CD4-positive, alpha-beta T cell treated with Interferon alpha-2 for 1 hour (primary cell): ENCODE measurements at places on chromosomes 13 and 19.

GRCh38 chr19:35178701-35179100 lies 24.2 kb downstream of the FXYD5 start:
- no peak for DNase-seq

- no peak for DNase-seq
These were observed 194.0 kb upstream of the SLITRK1 start for GRCh38 chr13:84076280-84076679.

- DNase-seq, result no peak
These were observed 5.6 kb upstream of the TM9SF2 start for GRCh38 chr13:99495466-99496183.

- no peak for DNase-seq
These were observed 52.0 kb downstream of the DPF1 start for GRCh38 chr19:38172001-38172400.

DNA sequence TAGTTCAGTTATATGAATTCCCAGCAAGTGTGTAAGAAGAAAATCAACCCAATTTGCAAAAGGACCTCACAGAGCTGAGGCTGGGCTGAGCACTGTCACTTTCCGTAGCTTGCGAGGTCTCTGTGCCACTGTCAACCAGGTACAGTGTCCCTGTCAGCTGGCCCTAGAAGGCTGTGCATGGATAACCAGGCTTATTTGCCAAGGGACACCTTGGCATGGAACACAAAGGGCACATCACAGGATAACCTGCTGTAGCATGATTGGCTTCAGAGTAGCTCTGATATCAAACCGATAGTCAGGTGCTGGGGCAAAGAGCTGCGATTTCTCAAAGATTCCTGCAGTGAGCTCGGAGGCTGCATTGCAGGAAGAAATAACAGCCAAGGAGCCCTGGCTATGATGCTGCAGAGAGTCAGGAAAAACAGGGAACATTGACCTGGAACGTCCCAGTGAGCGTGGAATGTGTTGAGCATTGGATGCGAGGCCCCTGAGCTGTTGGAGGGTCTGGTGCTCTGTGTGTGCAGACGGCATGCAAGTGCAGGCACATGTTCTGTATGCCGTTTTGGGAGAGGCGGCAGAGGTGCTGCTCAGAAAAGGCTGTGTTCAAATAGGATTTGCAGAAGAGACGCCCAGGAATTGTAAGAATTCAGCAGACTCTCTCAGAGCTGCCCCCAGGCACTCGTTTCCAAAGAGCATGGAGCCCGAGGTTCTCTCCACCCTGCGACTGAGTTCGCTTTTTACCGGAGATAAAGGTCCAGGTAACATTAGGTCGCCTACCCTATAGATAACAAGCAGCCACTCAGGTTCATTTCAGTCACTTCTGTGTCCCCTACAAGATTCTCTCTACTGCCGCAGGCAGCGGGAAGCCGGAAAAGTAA lies 213.5 kb upstream of the IRS2 start:
- no peak for DNase-seq

- no peak for DNase-seq
These were observed 1567.8 kb upstream of the SLC10A2 start for GRCh38 chr13:104634016-104634415.

- no peak for DNase-seq
These were observed 324.7 kb downstream of the DLEU7 start for GRCh38 chr13:50518781-50519201.

- no peak for DNase-seq
These were observed 6.7 kb upstream of the HOOK2 start for GRCh38 chr19:12782174-12782423.

GRCh38 chr13:51715613-51716012 lies 88.3 kb downstream of the DHRS12 start:
- DNase-seq, result no peak

DNA sequence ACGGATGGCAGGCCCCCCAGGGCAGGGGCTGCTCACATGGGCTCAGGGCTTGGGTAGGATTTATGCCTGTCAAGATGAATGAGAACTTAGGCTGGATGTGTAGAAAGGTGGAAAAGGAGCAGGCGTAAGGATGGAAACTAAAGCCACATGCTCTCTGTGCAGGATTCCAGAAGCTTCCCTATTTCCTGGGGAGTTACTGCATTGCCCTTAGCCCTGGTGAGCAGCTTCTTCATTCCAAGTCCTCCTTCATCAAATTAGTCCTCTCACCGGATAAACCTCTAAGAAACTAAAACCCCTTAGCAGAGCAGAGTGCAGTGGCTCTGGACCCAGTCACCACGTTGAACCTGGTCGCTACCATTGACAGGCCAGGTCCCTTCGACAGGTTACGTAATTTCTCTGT lies 7.4 kb downstream of the ATP12A start:
- no peak for DNase-seq

- no peak for DNase-seq
These were observed 229.8 kb upstream of the TMTC4 start for GRCh38 chr13:100904293-100904976.
